ENCODE measurements at places on chromosomes 5 and 9.

DNA sequence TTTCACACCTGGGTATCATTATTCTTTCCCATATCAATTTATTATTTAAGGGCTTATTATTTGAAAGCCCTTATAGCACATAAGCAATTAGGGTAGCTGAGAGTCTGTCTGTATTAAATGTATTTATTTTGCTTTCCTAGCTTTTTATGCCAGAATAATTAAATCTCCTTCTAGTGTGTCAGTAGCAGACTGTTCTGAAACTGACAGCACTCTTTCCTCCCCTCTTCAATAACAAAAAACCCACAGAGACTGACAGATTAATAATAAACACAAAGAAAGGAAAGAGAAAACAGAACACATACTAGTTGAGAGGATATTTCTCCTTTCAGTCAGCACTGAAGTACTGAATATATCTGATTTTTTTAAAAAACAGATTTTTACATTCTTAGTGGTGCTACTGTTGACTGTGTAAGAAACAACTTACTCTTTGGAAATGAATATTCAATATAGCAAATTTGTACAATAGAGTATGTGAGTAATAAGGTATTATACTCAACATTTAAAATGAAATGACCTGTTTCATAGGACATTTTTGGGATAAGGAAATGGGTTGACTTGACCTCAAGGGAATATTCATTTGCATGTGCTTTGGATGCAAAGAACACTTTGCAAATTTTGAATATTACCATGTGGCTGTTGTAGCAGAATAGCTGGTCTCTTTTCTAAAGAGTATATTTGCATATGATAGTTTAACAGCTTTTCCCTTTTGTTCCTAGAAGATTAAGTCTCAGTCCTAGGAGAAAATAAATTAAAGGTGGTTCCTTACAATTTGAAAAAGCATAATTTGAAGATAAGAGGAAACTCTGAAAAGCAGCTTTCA, 208.3 kb downstream of the SPATA31D1 start:
- DNase-seq = no peak

- no peak for DNase-seq
These were observed 37.9 kb downstream of the SLC27A6 start for GRCh38 chr5:129003232-129003631.

DNA sequence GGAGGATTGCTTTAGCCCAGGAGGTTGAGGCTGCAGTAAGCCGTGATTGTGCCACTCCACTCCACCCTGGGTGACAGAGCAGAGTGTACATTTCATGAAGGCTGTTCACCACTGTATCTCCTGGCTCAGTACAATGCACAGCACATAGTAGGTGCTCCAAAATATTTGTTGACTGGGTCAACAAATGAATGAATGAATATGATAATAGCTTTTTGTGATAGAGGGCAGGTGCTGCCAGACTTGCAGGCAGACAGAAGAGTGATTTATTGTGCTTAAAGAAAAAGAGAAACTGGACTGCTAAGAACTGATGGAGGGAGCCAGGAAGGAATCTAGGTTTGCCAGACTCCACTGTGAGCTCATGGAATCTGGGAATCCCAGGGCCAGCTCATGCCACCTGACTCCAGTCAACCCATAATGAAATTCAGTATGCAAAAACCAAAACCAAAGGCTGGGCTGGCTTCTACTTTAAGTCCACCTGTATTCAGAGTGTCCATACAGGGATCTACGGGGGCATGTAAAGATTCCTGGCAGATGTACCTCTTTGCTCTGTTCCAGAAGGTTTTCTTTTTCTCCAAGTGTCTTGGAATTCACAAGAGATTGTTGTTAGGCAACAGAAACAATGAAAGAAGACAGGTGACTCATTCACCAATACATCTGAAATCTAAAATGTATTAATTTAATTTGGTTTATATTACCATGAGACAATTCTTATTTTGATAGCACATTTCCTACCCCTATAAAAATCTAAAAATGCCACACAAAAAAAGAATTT, 15.5 kb upstream of the CTNNA1 start:
- DNase-seq = no peak

GRCh38 chr9:134768709-134769351, 111.8 kb upstream of the FCN2 start:
- DNase-seq = no peak

- DNase-seq = no peak
These were observed 17.4 kb downstream of the PPP6C start for GRCh38 chr9:125172031-125172755.

- no peak for DNase-seq
These were observed 85.8 kb upstream of the IL6ST start for GRCh38 chr5:56080375-56081052.

DNA sequence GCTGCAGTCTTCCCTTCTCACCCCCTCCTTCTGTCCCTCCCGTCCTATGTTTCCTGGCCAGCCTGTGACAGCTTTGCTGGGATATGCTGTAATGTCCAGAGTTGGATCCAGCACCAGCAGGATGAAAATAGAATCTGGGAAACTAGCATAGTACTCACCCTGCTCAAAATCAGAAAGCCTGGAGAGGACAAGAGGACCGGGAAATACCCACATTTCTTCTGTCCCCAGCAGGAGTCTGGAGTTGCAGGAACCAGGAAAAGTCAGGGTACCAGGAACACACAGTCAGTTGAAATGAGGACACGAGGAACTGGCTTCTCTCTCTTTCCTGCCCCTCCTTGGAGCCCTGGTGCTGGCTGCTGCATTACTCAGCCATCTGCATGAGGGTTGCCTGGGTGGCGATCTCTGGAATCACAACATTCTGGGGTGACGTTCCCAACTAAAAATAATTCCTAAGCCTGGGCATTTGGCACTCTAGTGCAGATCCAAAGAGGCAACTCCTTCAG, 59.6 kb upstream of the NFIL3 start:
- DNase-seq = no peak

GRCh38 chr9:133824802-133825186, 86.6 kb upstream of the SARDH start:
- DNase-seq = no peak

GRCh38 chr5:66144834-66145390, 812 bp downstream of the SREK1 start:
- DNase-seq = peak; percentile 43
